ENCODE measurements at places on chromosomes 6 and 20.

GRCh38 chr20:60558486-60558885 lies 600.3 kb downstream of the CDH26 start:
- no peak for DNase-seq

GRCh38 chr6:25971187-25971821 lies 8.7 kb downstream of the TRIM38 start:
- no peak for DNase-seq

GRCh38 chr6:152482289-152482688 lies 154.9 kb downstream of the SYNE1 start:
- DNase-seq, result no peak

DNA sequence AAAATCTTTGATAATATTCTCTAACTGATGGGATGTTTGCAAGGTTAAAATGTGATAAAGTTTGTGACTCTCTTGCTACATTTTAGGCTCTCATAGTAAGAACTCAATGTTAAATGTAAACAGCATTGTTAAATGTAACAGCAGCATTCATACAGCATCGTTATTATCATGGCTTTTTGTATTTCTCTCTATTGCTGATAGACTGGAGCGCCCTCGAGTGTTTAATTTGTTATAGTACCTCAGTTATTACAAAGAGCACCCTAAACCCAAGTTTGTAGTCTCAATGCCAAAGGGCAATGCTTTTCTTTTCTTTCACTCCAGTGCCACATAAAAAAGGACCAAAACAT lies 14.9 kb upstream of the TTPAL start:
- no peak for DNase-seq

DNA sequence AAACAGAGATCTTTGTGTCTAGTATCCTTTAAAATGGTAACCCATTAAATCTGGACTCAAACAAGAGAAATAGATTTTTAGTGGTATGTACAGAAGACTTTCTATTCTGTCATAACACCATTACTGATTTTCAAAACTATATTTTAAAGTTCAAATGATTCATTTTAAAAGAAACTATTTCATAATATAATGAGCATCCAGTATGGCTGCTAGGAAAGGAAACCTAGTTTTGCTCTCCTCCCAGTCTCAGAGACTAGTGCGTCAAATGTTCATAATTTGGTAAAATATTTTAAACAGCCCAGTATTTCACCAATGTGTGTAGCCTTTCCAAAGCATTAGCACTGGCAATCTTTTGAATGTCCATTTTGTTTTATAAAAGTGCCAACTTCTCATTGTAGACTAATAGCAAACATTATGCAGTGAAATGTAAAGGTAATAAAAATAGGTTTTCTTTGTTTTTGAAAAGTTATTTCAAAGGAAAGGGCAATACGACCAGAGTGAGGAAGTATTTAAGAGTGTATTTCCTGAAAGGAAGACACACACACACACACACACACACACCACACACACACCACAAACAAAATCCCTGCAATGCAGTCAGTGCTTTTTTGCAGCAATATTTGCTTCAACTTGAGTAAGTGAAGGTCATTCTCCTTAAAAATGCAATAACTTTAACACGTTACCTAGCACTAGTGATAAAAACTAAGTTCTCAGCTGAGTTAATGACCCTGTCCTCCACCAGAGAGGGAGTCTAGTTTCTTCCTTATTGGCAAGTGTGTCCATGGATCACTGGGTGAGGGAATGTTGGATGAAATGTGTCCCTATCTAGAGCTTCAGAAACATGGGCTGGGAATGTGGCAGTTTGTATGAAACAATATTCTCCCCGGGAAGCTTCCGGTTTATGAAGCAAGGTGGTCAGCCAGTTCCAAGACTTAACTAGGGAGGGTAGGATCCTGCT lies 4.6 kb downstream of the PPP1R3G start:
- no peak for DNase-seq

DNA sequence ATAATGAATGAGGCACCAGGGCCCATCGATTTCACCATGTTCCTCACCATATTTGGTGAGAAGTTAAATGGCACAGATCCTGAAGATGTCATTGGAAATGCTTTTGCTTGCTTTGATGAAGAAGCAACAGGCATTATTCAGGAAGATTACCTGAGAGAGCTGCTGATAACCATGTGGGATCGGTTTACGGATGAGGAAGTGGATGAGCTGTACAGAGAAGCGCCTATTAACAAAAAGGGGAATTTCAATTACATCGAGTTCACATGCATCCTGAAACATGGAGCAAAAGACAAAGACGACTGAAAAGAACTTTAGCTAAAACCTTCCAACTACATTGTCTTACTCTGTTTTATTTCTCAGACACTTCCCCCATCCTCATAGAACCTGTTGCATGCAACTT lies 21.6 kb upstream of the ZBTB22 start:
- no peak for DNase-seq

GRCh38 chr20:36997121-36997520 lies 45.6 kb upstream of the SAMHD1 start:
- no peak for DNase-seq

DNA sequence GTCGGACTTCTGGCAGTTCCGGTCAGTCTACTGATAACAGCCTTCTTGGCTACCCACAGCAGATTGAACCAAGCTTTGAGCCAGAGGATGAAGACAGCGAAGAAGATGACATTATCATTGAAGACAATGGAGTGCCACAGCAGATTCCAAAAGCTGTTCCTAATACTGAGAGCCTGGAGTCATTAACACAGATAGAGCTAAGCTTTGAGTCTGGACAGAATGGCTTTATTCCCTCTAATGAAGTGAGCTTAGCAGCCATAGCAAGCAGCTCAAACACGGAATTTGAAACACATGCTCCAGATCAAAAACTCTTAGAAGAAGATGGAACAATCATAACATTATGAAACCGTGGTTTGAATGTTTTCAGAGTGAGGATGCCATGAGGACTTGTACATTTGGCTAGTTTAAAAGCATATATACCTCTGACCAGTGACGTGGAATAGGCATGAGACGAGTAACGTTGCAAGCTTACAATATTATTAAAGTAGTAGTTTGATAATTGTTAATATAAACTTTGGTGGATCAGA lies 18.8 kb downstream of the PARD6B start:
- no peak for DNase-seq

DNA sequence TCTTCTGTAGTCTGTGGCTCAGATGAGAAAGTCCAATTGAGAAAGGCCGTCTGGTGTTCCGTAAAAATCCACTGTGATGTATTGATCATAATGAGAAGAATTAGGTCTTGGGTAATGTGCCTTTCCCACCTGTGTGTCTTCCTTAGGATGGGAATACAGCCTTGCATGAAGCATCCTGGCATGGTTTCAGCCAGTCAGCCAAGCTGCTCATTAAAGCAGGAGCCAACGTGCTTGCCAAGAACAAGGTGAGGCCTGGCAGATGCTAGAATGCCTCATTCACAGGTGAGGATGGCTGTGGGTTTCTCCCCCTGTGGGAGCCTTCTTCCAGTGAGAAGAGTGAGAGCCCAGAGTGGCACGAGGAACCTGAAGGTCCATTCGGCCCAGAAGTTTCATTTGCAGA lies 32.7 kb downstream of the LYRM2 start:
- no peak for DNase-seq

- no peak for DNase-seq
Measured at GRCh38 chr20:20368418-20369249, 730 bp downstream of the INSM1 start.

DNA sequence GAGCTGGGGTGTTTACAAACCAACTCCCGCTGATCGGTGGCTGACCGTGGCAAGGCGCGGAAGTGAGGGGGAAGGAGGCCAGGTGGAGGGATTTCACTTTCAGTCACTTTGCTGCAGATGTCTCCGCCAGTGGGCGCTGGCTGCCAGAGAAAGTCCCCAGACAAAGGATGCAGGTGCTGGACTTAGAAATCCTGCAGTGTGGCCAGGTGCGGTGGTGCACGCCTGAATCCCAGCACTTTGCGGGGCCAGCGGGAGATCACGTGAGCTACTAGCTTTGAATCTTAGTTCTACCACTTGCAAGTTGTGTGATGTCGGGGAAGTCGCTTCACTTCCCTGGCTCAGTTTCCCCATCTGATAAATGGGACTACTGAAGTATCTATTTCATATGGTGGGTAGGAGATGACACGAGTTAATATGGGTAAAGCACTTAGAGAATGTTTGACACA lies 180.4 kb downstream of the ZNF217 start:
- peak; percentile 26 for DNase-seq

GRCh38 chr20:38640521-38640920 lies 38.9 kb downstream of the ARHGAP40 start:
- DNase-seq, result no peak

DNA sequence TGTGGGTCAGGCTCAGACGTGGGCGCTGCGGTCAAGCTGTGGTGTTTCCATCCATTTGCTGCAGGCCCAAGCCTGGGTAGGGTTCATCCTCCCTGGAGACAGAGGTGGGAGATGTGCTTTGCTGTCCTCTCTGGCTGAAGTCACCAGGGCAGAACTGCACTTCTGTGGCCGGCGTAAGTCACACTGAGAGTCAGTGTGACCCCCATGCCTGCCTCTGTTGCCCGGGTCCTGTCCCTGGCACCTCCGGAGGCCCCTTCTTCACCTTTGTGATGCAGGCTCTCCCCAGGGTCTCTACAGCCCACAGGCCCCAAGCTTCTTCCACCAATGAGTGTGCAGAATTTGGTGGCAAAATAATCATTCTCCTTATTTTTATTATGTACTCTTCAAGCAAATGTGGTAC lies 53.8 kb upstream of the DACT2 start:
- DNase-seq, result no peak

DNA sequence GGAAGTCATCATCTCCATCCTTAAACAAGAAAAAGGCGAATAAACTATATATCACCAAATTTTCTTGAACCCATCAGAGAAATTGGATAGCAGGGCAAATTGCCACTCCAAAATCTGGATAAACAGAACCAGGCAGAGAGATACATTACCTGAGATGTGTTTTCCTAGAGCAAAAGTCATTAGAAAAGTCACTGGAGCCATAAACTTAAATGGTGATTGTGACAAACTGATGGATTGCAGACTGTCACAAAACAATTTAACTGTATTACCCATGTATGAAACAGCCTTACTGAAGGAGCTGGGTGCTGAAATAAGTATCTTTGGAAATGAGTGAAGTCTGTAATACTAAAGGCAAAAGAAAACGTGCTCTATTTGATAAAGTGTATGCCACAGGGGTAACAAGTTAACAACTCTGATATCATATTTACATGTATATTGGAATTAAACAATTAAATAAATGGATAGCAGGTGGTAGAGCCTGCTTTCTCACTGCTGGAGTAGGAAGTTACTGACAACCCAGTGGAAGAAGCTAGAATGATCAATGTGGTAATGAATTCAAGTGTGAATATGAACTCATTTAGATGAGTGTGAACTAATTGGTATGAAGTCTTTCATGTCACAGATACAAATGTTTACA lies 186.9 kb downstream of the LMBRD1 start:
- DNase-seq, result no peak

- DNase-seq, result no peak
Measured at GRCh38 chr20:19889011-19889953, 127.9 kb upstream of the NAA20 start.

GRCh38 chr6:118953391-118953790 lies 18.4 kb upstream of the MCM9 start:
- no peak for DNase-seq

GRCh38 chr20:10449270-10449669 lies 14.2 kb downstream of the SLX4IP start:
- DNase-seq, result no peak

DNA sequence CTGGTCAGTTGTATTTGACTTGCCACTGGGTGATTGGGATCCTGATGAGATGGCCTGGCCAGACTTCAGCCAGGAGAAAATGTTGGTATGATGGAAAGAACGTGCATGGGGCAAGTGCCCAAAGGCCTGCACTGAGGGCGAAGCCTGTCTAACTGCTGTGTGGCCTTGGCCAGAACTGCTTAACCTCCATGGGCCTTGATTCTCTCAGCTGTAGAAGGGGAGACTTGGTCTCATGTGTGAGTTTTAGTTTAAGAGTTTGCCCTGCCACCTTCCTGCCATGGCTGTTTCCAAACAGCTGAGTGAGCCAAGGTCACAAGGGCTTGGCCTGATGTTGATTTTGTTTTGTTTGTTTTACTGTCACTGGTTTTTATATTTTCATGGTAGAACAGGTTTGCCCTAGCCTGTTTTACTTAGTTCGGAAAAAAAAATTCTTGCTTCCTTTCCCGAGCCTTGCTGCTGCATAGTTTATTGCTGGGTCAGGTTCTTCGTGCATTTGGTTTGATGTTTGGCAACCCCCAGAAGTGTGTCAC lies 35.3 kb downstream of the DSTN start:
- DNase-seq, result no peak

DNA sequence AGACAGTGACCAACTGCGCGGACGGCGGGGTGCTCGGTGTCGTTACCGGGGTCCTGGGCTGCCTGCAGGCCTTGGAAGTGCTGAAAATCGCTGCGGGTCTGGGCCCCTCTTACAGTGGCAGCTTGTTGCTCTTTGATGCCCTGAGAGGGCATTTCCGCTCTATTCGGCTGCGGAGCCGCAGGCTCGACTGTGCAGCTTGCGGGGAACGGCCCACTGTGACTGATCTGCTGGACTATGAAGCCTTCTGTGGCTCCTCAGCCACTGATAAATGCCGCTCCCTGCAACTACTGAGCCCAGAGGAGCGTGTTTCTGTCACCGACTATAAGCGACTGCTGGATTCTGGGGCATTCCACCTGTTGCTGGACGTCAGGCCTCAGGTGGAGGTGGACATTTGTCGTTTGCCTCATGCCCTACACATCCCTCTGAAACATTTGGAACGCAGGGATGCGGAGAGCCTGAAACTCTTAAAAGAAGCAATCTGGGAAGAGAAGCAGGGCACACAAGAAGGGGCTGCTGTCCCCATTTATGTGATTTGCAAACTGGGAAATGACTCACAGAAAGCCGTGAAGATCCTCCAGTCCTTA lies 1.0 kb downstream of the MOCS3 start:
- no peak for DNase-seq

- DNase-seq, result no peak
Measured at GRCh38 chr6:22828179-22829062, 259.1 kb downstream of the HDGFL1 start.

DNA sequence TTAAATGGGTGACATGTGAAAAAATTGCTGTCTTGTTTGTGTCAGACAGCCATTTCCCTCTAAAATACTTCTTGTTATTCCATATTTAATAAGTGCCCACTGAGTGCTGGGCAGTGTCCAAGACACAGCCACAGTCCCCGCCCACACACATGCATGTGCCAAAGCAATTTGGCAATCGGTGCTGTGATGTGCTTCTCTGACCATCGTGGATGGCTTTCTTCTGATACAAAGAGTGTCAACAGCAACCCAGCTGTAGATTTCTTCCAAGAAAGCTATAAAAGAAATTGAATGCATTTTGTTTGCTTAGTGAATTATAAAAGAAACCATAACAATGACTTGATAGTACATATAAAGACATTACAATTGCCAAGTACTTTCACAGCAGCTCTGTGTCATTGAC lies 140.5 kb upstream of the ATXN1 start:
- DNase-seq, result no peak

Data from activated CD4-positive, alpha-beta T cell treated with anti-CD3 and anti-CD28 coated beads, Interleukin-2, amount 50 U/mL, for 1 hour (primary cell).